ENCODE measurements at places on chromosomes 5 and 9.

- DNase-seq: no peak
Measured at GRCh38 chr5:161549106-161549505, 2.6 kb upstream of the GABRB2 start.

DNA sequence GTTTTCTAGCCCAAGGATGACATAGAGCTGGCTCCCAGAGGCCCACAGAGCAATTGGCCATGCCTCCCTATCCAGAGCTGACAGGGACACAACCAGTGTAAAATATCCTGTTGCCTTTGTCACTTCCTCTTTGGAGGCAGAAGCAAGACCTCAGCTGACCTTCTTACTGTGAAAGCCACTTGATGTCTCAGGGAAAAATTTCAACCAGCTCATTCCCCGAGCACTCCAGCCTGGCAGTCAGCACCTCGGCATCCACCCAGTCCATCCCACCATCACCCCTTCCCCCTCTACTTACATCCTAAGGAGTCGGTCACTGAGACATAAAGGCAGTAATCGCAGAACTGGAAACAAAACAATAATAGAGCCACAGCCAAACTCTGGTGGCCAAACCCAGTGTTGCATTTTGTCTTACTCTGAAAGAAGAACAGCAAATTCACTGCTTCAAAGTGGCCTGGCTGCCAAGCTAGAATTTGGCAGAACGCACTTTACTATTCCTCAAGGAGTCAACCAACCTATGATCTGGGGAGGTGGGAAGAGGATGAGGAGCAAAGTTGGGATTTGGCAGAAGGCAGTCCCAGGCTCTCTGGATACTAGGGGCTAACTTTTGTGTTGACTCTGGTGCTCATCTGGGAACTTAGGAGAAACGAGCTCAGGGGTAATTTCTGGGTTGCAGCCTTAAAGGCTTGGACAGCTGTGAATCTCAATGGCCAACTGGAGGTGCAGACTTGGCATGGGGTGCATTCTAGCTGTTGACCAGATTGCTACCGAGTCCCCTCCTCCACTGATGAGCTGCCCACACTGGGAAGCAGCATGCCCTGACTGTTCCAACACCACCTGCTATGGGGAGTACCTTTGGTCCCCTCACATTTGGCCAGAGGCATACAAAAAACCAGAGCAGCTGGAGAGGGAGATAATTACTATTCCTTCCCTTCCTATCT is 13.6 kb downstream of the NIPAL4 start:
- DNase-seq: no peak

- DNase-seq: no peak
Measured at GRCh38 chr5:37792975-37793631, 46.7 kb downstream of the GDNF start.

DNA sequence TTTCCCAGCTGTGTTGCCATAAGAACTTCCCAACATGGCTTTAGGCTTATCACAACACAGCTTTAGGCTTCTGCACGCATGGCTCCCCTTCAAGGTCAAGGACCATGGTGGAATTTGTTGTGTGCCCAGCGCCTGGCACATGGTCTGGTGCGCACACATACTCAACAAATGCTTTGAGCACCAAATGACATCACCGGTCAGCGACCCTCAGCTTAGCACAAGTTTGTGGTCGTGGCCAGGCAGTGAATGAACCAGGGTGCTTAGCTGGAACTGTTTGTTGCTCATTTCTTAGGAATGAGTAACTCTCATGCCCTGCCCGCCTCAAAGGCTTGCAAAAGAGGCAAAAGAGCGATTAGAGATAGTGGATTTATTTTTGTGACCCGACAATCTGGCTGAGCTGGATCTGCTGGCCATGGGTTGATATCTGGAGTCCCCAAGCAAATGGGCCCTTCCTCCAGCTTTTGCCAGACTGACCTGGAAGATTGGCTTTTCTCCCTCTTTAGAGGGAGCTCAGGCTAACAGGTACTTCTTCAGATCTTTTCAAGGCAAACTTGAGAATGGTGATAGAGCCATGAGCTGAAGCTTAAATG is 58.9 kb downstream of the DAP start:
- peak; percentile 66 for DNase-seq

DNA sequence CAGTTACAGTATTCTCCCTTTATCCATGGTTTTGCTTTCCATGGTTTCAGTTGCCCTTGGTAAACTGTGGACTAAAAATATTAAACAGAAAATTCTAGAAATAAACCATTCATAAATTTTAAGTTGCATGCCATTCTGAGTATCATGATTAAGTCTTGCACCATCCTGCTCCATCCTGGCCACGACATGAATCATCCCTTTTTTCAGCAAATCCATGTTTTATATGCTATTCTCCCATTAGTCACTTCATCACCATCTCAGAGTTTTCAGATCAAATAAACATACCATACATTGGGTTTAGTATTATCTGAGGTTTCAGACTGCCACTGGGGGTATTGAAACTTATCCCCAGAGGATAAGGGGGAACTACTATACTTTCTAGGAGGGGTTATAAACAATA is 234.4 kb upstream of the ATP10B start:
- no peak for DNase-seq

DNA sequence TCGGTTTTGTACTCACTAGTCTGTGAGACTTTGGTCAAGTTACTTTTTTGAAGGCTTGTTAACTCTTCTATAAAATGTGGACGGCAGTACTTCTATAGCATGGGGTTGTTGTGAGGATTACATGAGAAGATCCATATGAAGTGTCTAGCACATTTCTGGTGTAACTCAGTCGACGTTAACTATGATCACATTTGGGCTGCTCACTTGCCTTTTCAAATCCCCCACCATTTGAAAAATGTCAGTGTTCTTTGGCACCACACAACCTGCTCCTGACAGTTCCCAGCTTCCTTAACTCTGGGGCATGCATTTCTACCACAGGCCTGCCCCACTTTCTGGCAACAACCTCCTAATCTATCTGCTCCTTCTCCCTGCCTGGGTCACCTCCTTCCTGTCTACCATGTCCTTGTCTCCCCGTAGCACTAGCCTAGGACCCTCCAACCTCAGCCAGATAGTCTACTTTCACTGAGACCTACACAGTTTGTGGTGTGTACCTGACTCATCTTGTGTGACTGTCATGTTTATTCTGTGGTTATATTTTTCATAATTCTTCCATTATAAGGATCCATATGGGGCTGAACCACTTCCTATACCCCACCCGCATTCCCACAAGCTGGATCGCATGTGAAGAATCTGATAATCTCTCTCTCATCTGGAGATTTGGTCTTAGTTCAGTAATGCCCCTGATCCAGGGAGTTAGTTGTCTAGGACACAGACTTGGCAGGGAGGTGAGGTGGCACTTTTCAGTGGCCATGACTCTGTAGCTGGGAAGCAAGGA is 30.2 kb upstream of the BASP1 start:
- DNase-seq: no peak

DNA sequence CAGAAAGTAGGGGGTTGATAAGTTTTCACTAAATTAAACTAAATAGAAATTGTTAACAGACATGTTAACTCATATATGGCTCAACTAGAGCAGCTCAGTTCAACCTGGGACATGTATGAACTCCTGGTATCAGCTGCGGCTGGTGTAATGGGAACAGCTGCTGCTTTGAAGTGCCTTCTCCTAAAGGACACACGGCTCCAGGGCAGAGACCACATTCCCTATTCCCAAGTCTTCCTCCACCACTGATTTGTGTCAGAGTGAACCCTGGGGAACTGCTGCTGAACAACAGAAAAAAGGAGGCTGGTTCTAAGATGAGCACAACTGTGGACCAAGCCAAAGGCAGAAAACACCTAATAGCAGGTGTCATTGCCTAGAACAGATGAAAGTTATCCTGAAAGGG is 71.1 kb downstream of the MAPKAP1 start:
- no peak for DNase-seq

DNA sequence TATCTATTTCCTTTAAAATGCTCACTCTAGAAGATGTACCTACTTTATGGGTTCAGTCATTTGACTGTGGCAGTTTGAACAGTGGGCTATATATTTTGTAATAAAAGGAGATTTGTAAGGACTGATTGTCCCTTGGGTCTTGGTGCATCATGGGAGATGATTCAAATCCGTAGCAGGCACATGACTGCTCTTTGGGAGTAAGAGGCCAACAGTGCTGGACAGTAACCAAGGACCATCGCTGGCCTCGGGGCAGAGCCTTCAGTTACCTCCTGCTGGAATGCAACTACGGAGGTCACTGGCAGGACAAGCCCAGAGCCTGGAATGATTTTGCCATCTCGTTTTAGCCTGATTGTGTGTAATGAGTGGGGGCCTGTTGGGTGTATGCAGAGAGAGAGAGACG is 7.0 kb upstream of the MAMDC2 start:
- no peak for DNase-seq

Data from right atrium auricular region (tissue), 2 donors.